Trophoblast cell (in vitro differentiated cells and primary cell): ENCODE measurements at places on chromosomes 5 and 9.

GRCh38 chr9:84187090-84187489 lies 153.5 kb downstream of the SLC28A3 start:
- DNase-seq = no peak

- DNase-seq = peak; percentile 46
Observed at GRCh38 chr5:30030101-30030500, 1163.4 kb upstream of the CDH6 start.

DNA sequence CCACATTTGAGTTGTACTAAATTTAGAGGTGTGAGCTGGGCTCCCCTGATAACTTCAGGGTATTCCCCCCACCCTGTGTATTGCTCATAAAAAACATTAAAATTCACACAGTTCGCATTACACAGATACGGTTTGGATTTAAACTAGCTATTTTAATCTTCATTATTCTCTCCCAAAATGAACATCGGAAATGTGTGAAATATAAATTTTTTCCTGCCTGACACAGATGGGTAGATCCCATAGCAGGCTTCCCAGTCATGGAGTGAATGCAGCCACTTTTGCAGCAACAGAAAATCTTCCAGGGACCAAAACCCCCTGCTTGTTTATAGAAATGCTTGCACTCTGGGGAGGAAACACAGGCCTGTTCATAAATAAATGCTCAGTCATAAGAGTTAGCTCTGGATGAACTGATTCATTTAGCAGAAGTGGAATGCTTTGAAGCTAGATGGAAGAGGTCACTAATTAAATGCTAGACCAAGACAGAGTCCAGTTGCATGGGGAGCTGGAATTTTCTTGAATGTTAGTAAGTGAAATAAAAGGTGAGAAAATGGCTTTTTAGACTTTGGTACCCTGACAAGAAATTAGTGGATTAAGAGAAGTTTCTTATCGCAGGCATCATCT lies 115.6 kb downstream of the PDE8B start:
- no peak for DNase-seq

DNA sequence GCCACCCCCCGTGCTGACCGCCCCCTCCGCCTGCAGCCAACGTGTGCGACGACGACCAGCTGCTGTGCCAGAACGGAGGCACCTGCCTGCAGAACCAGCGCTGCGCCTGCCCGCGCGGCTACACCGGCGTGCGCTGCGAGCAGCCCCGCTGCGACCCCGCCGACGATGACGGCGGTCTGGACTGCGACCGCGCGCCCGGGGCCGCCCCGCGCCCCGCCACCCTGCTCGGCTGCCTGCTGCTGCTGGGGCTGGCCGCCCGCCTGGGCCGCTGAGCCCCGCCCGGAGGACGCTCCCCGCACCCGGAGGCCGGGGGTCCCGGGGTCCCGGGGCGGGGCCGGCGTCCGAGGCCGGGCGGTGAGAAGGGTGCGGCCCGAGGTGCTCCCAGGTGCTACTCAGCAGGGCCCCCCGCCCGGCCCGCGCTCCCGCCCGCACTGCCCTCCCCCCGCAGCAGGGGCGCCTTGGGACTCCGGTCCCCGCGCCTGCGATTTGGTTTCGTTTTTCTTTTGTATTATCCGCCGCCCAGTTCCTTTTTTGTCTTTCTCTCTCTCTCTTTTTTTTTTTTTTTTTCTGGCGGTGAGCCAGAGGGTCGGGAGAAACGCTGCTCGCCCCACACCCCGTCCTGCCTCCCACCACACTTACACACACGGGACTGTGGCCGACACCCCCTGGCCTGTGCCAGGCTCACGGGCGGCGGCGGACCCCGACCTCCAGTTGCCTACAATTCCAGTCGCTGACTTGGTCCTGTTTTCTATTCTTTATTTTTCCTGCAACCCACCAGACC lies 80.2 kb downstream of the NTNG2 start:
- DNase-seq = no peak

DNA sequence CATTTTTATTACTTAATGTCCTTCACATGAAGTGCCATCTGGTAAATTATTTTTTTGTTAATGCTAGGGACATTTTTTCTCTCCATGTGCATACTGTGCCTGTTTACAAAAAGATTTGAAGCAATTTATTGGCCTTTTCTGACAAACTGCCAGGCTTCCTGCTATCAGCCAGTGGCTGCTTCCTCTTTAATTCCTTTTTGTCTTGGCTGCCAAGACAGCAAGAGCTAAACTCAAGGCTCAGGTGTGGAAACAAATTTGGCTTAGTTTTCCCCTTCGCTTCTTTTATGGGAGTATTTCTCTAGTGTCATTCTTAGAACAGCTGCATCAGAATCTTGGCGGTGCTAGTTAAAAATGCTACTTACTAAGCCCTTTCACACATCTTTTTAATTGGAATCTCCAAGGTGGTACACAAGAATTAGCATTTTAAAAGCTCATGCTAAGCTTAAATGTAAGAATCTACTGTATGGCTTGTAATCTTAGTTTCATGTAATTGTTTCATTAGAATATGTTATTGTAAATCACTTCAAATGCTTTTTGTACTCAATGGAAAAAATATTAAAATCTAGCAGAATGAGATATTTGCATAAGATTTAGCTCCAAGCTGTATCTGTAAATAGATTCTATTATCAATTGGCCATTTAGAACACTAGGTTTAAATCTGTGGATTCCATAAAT lies 134.2 kb upstream of the RASGRF2 start:
- DNase-seq = no peak

GRCh38 chr9:83920469-83920926 lies 734 bp downstream of the KIF27 start:
- DNase-seq = peak; percentile 37

DNA sequence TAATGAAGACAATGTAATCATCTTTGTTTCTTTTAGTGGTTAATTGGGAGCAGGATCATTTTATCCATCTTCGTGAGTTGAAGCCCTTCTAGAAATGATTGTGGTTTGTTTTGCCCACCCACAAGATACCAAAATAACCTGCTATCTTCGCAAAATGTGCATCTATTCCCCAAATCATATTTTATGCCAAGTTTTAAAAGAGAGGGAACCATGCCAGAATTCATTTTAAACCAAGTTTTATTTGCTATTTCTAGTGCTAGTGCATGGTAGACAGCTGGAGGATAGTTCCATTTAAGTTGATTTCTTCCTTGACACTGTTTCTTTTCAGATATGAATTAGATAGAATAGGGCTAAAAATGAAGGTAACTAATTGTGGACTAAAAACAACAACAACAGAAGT lies 104.2 kb downstream of the RAB3C start:
- DNase-seq = no peak

GRCh38 chr9:109745335-109746283 lies 34.4 kb upstream of the PALM2AKAP2 start:
- DNase-seq = no peak

GRCh38 chr9:128702949-128703615 lies 779 bp downstream of the PKN3 start:
- DNase-seq = no peak

DNA sequence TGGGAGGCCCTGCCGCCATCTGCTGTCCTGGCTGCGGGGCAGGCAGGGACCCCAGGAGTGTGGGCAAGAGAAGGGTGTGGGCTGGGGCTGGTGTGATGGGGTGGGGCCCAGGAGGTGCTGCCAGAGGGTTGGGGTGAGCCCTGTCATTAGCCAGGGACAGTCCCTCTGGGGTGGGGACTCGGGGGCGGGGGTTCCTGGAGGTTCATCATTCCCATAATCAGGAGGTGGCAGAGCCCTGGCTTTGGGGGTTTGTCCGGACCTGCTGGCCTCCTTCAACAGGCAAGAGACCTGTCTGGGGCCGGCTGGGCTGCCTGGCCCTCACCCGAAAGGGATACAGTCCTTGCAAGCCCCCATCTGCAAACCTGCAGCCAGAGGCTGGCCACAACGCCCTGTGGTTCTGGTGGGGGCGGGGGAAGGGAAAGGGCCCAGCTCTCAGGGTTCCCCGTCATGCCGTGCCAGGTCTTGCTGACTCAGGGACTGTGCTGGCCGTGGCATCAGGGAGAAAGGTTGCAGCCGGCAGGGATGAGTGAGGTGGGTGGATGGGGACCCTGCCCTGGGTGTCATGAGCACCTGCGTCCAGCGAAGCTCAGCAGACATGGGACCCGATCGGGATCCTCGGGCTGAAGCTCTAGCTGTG lies 65.2 kb downstream of the MRPL36 start:
- DNase-seq = no peak
